ENCODE measurements at places on chromosomes 6 and 20. TPM values are rescaled to one million over a fixed set of nuclear protein-coding genes. Genes with fewer than 3 reads are reported as not detected.

The PPIL4 gene
- polyA plus RNA-seq, result 63.4 TPM

The MEI4 gene
- polyA plus RNA-seq, result 0.23 TPM

GRCh38 chr20:49641683-49642656, 71.7 kb downstream of the B4GALT5 start:
- no peak for DNase-seq

DNA sequence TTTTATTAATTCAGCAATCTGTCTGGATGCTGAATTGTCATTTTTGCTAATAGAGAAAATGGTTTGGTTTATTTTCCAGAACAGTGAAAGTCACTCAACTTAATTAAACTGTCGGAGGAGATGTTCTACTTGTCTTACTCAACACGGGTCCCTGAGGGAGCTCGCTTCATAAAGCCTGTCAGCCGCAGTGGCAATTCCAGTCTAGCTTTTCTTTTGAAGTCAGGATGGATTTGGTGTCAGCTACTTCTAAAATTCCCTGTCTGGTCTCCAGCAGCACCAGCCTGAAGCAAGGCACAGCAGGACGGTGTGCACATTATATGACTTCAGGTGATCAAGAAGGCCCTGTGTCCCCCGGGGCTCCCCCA, 261.5 kb downstream of the SLC24A3 start:
- DNase-seq, result no peak

DNA sequence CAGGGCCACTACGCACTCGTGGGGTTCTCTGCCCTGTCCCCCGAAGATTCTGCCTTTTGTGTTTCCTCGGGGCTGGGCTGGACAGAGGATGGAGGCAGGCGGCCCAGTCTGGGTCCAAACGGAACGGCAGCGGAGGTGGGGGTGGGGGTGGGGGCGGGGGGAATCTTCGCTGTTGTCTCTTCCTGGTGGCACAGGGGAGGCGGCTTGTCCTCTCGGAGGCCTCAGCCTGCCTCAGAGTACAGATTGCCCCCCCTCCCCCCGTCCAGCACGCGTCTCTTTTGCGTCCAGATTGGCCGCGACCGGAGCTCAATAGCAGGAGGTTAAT, 1.4 kb upstream of the INSM1 start:
- no peak for DNase-seq
